ENCODE measurements at places on chromosomes 4 and X. TPM values are rescaled to one million over a fixed set of nuclear protein-coding genes. Genes with fewer than 3 reads are reported as not detected.

Gene NAA11
- total RNA-seq, result not detected

Gene GC
- not detected for total RNA-seq

Gene NPFFR2
- total RNA-seq, result not detected

Gene MAGEA12
- total RNA-seq, result 0.29 TPM

Gene SH3TC1
- total RNA-seq, result 27.1 TPM

Gene MAGEA9B
- total RNA-seq, result not detected

All from A549 treated with AZD2906 at 1 μM for 4 hours (cell line).